ENCODE measurements at places on chromosomes 7 and 10.
A peak's percentile ranks its signal among the peaks of the same experiment; 100 is the strongest.

DNA sequence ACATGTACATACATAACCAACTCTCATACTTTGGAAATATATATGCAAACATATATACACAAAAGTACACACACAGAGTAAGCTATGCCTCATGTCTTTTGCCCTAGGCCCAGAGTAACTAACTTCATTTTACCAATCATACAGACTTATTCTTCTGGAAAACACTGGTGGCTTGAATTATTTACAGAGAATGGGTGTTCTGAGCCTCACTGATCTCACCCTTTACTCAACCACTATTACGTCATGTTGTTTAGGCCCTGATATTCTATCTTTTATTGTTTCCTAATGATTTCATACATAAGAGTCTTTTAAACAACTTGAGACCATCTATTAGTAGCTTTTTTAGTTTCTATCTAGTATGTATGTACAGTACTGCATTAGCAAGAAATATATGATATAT, 43.0 kb downstream of the ANK3 start:
- DNase-seq, result no peak

- no peak for DNase-seq
These were observed 82.1 kb upstream of the SGCE start for GRCh38 chr7:94738071-94738470.

- DNase-seq, result no peak
These were observed 94.3 kb upstream of the SDK1 start for GRCh38 chr7:3206771-3207191.

GRCh38 chr10:68434657-68435056, 27.6 kb upstream of the RUFY2 start:
- no peak for DNase-seq

DNA sequence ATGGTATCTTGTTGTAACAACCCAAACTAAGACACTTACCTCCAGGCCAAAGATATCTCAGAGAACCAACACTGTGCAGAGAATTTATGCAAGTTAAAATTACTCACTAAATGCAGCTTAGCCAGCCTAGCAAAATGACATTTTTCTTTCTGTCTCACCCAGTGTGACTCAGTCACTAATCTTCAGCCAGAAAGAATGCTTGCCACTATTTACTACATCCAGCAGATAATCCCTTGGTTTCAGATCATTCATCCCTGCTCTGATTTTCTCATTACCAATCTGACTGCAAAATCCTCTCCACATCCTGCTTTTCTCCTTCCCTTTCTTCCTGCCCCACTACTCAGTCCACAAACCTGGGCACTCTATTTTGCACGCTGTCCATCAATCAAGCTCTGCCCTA, 93.5 kb upstream of the NEBL start:
- no peak for DNase-seq

DNA sequence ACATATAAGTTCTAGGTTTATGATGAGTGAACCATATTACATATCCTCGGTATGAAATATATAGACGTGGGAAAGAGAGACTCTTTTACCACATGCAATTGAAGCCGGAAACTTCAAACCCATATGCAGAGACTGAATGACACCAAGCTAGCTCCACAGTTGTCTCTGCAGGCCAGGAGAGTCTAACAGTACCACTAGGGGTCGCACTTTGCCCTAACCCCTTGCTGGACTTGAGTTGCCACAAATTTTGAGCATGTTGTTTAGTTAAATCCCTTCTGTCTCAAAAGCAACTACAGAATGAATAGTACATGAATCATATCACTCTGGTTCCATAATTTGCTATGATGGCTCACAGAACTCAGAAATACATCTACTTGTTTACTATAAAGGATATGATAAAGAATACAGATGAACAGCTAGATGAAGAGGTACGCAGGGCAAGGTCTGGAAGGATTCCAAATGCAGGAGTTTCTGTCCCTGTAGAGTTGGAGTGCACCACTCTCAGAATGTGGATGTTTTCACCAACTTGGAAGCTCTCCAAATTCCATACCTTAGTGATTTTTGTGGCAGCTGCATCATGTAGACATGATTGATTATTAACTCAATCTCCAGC, 112.4 kb upstream of the YAE1 start:
- no peak for DNase-seq

GRCh38 chr7:18356191-18356645, 139.3 kb upstream of the HDAC9 start:
- no peak for DNase-seq

DNA sequence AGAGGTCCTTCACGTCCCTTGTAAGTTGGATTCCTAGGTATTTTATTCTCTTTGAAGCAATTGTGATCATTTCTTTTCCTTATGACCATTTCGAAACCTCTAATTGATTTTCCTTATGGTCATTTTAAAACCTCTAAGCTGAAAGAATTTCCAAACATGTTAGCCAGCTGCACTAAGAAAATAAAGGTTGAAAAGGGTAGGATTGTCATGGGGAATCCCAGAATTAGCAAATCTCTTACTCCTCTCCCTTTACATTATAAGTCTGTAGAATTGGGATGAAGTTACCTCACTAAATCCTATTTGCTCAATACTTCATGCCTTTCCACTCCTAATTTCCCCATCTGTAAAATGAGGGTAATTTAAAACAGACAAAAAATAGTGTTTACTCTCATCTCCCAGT, 79.5 kb downstream of the FAM185A start:
- DNase-seq, result no peak

GRCh38 chr10:44974628-44975430, 3.8 kb downstream of the DEPP1 start:
- peak; percentile 88 for DNase-seq

DNA sequence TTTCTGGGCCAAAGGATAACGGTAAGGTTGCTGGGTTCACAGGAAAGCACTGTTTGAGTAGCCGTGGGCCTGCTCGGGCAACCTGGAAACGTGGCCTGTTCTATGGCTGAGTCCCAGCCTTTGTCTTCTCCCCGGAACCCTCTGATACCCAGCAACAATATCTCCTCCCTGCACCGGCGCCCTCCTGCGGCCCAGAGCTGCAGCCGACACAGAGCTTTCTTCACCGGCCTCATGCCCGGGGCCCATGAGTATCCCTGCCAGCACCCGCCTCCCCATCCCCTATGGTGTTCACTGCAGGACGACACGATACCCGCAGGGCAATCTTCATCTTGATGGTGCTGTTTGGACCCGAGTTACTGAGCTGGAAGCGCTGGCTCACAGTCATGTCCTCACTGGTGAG, 38.6 kb upstream of the NCAPG2 start:
- DNase-seq, result no peak

- no peak for DNase-seq
These were observed 1.5 kb downstream of the KLHL7 start for GRCh38 chr7:23106823-23107663.

DNA sequence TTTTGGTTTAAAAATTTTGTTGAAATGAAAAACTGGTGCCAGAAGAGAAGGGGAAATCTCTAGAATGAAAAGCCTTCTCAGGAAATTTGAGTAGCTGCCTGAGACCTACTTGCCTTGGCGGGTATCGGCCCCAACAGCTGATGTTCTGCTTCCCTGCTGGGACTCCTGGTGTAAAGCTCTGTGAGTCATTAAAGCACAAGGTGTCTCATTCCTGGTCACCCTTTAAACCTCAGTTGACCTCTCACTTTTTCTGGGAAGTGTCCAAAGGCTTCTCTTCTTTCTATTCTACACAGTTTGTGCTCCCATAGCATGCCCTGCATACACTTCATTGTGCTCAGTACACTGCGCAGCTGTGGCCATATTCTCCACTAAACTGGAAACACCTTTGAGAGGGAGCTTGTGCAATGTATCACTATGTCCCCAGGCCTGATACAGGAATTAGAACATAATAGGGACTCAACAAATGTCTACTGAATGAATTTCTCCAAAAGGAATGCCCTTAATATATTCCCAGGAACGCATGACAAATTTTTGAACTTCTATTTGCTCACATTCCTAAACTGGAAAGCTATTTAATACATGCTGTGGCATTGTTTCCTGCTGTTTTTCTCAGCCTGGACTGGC, 303.9 kb downstream of the SDHAF3 start:
- no peak for DNase-seq

DNA sequence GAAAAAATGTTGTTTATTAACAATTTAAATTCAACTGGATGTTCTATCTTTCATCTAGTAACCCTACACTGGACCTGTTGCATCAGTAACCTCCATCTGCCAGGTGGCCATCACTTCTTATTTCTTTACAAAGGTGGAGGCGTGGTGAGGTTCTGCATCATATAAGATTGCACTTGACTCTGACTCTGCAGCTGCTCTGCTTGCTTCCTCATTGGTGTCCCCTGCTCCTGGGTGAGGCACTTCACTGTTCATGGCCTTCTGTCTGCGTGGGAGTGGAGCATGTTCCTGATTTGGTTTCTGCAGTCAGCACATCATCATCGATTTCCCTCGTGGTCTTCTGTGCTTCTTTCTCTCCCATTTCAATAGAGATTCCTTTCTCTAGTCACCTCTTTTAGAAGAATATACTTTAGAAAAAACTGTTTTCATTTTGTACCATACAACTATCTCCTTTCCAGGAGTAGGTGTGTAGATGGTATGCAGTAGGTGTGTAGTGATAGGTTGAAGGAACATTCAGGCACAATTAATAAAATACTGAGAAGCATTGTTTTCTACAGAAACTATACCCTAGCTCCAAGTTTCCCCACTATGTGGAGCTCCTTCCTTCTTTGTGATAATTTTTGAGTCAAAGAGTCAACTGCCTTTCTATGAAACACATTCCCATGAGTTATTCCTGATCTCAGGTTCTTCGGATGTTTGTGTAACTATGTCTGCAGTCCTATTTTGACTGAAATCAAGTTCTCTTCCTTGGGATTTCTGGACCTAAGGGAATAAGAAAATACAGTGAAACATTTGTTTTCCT, 231.7 kb upstream of the CNTNAP2 start:
- no peak for DNase-seq

DNA sequence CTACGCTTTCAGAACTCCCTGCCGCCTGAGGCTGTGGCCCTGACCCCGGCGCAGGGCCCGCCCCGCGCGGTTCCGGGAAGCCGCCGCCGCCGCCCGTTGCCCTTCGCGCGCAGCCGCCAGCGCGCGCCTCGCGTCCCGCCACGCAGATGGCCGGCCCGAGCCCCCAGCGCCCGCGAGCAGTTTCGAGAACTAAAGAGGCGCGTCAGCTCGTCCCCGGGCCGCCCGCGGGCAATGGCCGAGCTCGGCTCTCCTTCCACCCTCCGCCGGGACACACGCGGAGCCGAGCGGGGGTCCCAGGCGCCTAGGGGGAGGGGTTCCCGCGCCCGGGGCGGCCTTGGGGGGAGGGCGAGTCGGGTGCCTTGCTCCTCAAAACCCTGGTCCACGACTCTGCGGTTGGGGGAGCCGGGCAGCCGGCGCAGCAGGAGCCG, 1.8 kb downstream of the HNRNPF start:
- peak; percentile 89 for DNase-seq

GRCh38 chr10:51145375-51145774, 71.1 kb downstream of the PRKG1 start:
- DNase-seq, result no peak

- DNase-seq, result no peak
These were observed 1251.5 kb downstream of the DNAJB9 start for GRCh38 chr7:109821156-109821555.

GRCh38 chr7:52781250-52781649, 254.2 kb upstream of the POM121L12 start:
- DNase-seq, result no peak

GRCh38 chr7:13077466-13077865, 390.0 kb downstream of the ARL4A start:
- no peak for DNase-seq

DNA sequence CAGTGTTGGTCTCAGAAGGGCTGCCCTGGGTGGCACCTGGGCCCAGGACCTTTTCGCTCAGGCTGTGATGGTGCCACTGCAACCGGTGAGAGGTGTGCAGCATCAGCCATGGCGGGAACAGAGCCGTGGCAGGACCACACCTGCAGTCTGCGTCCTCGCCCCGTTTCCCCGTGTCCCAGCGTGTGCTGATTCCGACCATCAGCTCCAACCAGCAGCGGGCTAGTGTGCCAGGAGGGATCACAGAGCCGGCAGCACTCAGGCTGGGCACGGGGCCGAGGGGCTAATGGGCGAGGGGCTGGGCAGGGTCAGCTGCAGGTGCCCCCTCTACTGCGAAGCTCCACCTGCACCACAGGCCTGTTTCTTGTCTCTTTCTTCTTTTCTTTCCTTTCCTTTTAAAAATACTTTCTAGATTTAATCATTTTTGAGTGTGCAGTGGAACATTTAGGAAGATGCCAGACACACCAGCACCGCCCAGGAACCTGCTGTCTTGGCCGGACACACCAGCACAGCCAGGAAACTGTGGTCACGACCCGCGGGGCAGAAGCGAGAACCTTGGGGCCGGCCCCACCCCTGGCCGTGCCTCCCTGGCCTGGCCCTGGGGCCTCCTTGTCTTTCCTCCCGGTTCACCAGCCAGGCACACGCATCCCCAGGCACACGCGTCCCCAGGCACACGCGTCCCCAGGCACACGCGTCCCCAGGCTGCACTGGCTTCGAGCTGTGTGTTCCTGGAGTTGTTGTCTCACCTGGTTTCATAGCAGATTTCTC, 34.6 kb downstream of the ADGRA1 start:
- peak; percentile 33 for DNase-seq

- no peak for DNase-seq
These were observed 61.9 kb downstream of the SPOCK2 start for GRCh38 chr10:72026278-72027111.

GRCh38 chr10:51789903-51790302, 90.5 kb upstream of the CSTF2T start:
- peak; percentile 33 for DNase-seq

DNA sequence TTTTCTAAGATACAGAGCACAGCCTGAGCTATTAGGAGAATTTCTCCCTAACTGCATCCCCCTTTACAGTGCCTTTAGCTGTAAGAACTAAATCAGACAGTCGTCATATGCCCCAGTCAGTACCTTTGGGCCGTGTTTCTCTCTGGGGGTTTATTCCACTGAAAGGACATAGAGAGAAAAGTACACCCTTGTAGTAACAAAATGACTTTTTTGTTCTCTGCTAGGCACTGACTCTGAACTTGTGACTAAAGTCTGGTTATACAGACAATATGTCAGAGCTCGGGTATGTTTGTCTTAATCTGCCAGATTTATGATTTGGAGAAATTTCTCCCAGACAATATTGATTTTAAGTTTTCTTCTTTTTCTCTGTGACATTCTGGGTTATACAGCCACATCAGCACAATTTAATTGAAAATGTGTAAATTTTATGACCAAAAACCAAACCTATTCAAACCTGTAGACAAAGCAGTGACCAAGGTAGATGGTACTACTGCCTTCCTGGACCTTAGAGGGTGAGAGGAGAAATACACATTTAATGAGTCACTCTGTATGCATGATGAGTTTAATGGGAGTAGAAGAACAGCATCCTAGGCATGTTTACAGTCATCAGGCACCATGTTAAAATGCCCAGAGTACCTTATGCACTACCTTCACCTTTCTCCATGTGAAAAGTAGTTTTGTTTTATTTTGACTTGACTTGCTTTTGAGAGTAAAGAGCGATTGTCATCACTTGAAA, 156.1 kb upstream of the PLXDC2 start:
- no peak for DNase-seq

GRCh38 chr7:44368885-44369284, 43.5 kb upstream of the CAMK2B start:
- DNase-seq, result no peak
